ENCODE measurements at places on chromosomes 4 and X.

DNA sequence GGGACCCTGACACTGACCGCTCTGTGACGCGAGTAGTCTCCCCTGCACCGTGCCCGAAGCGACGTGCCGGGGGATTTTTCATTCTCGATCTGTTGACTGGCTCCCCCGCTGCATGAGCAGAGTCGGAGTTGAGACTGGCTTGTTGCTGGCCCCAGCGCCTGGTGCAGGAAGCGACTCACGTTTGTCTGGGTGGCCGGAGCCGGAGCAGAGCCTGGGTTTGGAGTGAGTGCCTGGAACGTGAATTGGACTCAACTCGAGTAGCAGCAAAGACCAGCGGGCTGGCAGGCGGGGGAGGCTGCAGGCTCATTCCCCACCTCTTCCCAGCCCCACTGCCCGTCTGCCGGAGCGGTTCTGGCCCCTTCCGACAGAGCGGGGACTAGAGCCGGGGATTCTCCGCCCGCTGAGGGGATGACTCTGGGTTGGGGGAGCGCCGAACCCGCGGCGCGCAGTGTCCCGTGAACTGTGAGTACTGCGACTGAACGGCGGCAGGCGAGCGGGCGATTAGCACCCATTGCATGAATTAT is 554 bp downstream of the PCDH7 start:
- peak; percentile 42 for DNase-seq

DNA sequence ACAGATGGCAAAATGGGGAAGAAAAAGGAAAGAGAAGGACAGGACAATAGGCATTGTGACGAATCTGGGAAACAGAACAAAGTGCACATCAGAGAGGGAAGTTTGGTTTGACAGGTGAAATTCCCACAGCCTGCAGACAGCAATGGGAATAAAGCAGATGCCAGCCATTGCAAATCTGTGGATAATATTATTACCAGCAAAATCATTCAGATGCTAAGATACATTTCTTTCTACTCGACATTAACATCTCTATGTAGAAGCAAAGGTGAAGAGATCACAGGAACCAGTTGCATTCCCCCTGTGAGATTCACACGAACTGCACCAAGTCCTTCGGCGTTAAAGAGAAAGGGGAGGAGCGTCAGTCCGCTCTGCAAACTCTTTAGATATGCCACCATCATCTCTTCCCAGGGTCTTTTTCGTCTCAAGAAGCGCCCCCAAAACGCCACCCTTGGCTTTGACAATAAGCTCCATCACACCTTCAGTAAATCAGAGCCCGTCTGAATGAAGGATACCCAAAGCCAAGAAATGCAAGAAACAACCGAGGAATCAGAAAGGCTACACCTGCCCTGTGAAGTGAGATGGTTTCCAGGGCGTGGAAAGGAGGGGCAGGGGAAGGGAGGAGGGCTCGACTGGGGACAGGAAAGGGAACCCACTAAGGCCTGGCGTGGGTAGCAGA is 1.9 kb downstream of the NEUROG2 start:
- DNase-seq: no peak

GRCh38 chrX:136021160-136021559 is 35.9 kb downstream of the SLC9A6 start:
- no peak for DNase-seq

- DNase-seq: no peak
Observed at GRCh38 chr4:76960014-76960413, 10.5 kb downstream of the SEPTIN11 start.

GRCh38 chr4:11589676-11590075 is 161.0 kb upstream of the HS3ST1 start:
- DNase-seq: no peak

GRCh38 chrX:56943264-56943663 is 52.1 kb downstream of the SPIN3 start:
- DNase-seq: no peak

DNA sequence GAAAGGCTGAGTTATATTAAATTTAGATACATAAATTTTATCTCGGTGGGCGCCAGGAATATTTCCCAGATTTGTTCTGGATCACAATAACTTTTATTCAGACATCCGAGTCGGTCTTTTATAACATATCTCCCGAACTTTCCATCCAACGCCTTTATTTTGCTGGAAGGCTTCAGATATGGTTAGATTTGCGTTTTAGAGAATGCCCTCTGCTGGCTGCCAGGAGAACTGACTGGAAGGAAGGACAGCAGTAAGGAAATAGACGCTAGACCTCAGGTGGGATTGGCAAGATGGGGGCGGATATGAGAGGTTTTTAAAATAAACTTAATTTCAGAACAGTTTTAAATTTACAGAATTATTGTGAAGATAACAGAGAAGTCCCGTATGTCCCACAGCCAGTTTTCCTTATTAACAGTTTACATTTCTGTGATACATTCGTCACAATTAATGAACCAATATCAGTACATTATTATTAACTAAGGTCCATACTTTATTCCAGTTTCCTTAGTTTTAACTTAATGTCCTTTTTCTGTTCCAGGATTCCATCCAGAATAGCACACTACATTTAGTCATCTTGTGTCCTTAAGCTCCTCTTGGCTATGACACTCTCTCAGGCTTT is 4.6 kb upstream of the KANTR start:
- peak; percentile 54 for DNase-seq

GRCh38 chr4:57661517-57662090 is 551.4 kb upstream of the IGFBP7 start:
- no peak for DNase-seq

DNA sequence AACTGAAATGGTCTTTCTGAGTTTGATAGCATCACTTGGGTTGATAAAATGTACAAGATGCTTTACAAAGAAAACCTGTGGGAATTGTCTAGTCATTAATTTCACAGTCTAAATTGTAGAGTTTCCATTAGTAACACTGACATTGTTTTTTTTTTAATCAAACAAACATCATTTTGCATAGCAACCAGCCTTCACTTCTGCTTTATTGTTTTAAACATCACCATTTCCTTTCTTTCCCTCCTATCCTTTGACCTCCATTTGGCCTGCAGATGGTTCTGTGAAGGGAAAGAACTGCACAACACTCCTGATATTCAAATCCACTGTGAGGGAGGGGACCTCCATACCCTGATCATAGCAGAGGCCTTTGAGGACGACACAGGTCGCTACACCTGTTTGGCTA is 171.1 kb downstream of the PALLD start:
- DNase-seq: no peak

GRCh38 chrX:42616981-42617380 is 161.0 kb downstream of the PPP1R2C start:
- DNase-seq: no peak

DNA sequence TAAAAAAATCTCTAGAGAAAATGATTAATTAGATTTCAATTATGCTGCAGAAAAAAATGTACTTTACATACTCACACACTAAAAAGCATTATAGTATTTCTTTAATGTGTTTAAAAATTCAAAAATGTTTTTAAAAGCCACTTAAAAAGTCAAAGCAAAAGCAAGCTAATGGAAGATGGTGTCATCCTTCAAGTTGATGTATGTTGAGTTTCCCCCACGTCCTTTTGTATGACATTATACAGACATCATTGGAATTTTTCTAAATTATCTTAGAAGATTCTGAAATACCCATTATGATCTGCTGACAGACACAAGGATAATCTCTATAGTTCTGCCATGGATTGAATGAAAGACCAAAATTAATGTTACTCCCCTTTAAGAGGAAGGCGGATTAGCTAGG is 393.7 kb upstream of the TENM3 start:
- no peak for DNase-seq

- DNase-seq: no peak
Observed at GRCh38 chr4:155541716-155542115, 124.9 kb upstream of the GUCY1A1 start.

- no peak for DNase-seq
Observed at GRCh38 chr4:7359400-7360062, 75.2 kb downstream of the PSAPL1 start.

- DNase-seq: no peak
Observed at GRCh38 chrX:112839856-112840255, 775 bp downstream of the AMOT start.

GRCh38 chr4:159398236-159398638 is 295.4 kb downstream of the RAPGEF2 start:
- DNase-seq: peak; percentile 55

DNA sequence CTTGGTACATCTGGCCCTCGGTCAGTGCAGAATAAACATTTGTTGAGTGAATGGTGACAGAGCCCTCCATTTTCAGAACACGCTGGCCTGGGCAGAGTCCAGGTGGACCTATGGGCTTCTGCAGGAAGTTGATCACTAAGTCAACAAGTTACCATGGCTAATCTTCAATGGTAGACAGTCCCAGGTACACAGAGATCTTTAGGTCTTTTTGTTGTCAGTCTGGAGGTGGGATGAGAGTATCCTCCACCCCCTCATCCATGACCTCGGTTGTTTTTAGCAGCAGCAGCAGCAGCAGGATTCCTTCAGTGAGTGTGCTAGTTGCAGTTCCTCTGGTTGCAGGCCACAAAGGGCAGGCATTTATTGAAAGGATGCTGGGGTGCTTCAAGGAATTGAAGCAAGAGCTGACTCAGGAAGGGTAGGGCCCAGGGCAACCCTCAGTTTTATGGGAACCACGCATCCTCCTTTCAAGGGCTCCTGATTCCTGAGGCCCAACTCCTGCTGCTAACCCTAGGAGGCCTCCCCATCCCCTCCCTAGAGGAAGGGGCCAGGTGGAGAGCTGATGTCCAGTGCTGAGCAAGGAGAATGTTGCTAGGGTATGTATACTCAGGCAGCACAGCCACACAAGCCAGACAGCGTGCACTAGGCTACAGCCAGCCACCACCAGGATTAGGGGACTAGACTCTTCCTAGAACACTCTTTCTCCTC is 1.7 kb upstream of the USP27X start:
- no peak for DNase-seq

- no peak for DNase-seq
Observed at GRCh38 chr4:41299486-41299885, 42.8 kb downstream of the UCHL1 start.

GRCh38 chr4:24245491-24245820 is 338.9 kb downstream of the DHX15 start:
- DNase-seq: no peak
